ENCODE measurements at places on chromosomes 6 and 20. TPM values are rescaled to one million over a fixed set of nuclear protein-coding genes. Genes with fewer than 3 reads are reported as not detected.

GRCh38 chr20:55478724-55479450, 526.4 kb downstream of the CBLN4 start:
- DNase-seq = no peak
- H3K27ac ChIP-seq = no peak overlapping the region
- H3K4me3 ChIP-seq = no peak overlapping the region

The PRSS35 gene
- total RNA-seq = 3.9 TPM

GRCh38 chr6:163900570-163900969, 486.1 kb downstream of the QKI start:
- peak overlapping the region; percentile 85 for H3K27ac ChIP-seq
- H3K4me3 ChIP-seq = no peak overlapping the region
- H3K4me1 ChIP-seq = peaks cover 33% of the 10 kb centered on the region
- no peak for DNase-seq

GRCh38 chr6:169795196-169795595, 43.8 kb downstream of the ERMARD start:
- H3K27ac ChIP-seq = no peak overlapping the region
- no peak for DNase-seq
- peaks cover 28% of the 10 kb centered on the region for H3K4me1 ChIP-seq
- H3K4me3 ChIP-seq = no peak overlapping the region

DNA sequence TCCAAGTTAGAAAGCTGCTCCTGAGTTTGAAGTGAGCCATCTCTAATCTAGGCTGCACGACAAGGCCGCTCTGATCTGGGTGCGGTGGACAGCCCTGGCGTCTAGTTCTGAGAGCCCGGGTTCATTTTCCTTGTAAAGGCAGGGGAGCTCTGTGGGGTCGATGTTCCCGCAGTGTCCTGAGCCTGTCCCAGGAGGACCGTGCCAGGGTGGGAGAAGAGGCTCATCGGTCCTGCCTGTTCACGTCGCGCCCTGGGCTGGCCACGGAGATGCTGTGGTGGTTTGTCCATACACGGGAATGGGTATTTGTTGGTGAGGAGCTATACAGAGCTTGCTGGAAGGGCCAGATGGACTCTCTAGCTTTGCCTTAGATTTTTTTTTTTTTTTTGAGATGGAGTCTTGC, 27.0 kb downstream of the PSMG4 start:
- peaks cover 5% of the 10 kb centered on the region for H3K36me3 ChIP-seq
- H3K4me3 ChIP-seq = peak overlapping the region; percentile 35
- no peaks in the 10 kb centered on the region for H3K27me3 ChIP-seq

The EXOC2 gene
- total RNA-seq = 24.9 TPM

DNA sequence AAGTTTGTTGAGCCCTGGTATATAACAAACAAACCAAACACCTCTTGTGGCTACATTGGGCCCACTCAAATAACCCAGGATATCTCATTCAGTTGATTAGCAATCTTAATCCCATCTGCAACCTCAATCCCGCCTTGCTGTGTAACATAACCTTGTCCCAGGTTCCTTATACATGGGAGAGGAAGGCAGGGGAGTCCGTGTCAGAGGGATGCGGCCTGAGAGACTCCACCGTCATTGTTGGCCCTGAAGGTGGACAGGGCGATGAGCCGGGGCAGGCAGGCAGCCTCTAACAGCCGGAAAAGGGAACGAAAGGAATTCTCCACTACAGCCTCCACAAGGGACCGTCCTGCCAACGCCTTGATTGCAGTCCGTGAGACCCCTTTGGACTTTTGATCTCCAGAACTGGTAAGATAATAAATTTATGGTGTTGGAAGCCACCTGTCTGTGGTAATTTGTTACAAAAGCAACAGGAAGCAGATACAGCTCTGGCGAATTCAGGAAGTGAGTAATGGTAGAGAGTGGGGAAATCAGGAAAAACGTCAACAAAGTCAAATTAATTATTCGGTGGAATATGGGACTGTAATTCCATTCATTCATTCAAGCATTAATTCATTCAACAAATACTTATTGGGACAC, 124.5 kb upstream of the SALL4 start:
- no peak for DNase-seq
- no peaks in the 10 kb centered on the region for H3K36me3 ChIP-seq
- peaks cover 11% of the 10 kb centered on the region for H3K4me1 ChIP-seq
- H3K4me3 ChIP-seq = no peak overlapping the region

The NAPB gene
- total RNA-seq = 14.7 TPM

GRCh38 chr6:1381481-1382330, 7.7 kb upstream of the FOXF2 start:
- H3K4me1 ChIP-seq = peaks cover 3% of the 10 kb centered on the region
- H3K27me3 ChIP-seq = peaks cover 94% of the 10 kb centered on the region
- no peaks in the 10 kb centered on the region for H3K36me3 ChIP-seq
- peak overlapping the region; percentile 20 for H3K4me3 ChIP-seq

The SOBP gene
- 23.0 TPM for total RNA-seq

- no peak overlapping the region for H3K4me3 ChIP-seq
- DNase-seq = no peak
- peaks cover 22% of the 10 kb centered on the region for H3K36me3 ChIP-seq
- H3K27me3 ChIP-seq = no peaks in the 10 kb centered on the region
- H3K4me1 ChIP-seq = no peaks in the 10 kb centered on the region
These were observed 144.4 kb downstream of the UBE3D start for GRCh38 chr6:82921258-82921657.

DNA sequence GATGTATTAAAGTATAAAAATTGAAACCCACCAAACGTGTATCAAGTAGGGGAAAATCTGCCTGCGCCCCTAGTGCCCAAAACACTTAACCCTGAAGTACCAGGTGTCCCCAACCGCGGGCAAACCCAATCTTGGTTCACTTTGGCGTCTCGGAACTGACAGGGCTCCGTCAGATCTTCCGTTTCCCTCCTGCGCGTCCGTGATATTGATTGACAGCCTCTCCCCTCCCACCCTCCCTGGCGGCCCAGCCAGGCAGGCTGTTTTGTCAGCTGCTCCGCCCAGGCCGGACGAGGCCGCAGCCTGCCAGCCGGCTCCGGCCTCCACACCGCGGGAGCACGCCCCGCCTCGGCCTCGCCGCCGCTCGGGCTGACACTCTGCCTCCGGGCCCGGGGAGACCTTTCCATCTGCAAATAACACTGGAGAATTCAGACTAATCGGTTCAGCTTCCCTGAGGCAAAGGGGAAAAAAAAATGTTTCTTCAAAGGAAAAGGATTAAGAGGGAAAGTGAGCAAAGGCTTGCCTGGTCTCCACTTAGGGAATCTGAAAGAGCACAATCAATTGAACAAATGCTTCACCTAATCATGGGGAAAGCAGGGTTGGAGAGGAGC, 234.9 kb upstream of the MCHR2 start:
- DNase-seq = peak; percentile 69
- peaks cover 10% of the 10 kb centered on the region for H3K27me3 ChIP-seq

The GRM4 gene
- total RNA-seq = not detected

- H3K36me3 ChIP-seq = no peaks in the 10 kb centered on the region
- H3K27ac ChIP-seq = no peak overlapping the region
- H3K4me3 ChIP-seq = no peak overlapping the region
- DNase-seq = no peak
- H3K27me3 ChIP-seq = peaks cover 30% of the 10 kb centered on the region
- peaks cover 5% of the 10 kb centered on the region for H3K4me1 ChIP-seq
These were observed 113.8 kb upstream of the MAFB start for GRCh38 chr20:40802886-40803285.

DNA sequence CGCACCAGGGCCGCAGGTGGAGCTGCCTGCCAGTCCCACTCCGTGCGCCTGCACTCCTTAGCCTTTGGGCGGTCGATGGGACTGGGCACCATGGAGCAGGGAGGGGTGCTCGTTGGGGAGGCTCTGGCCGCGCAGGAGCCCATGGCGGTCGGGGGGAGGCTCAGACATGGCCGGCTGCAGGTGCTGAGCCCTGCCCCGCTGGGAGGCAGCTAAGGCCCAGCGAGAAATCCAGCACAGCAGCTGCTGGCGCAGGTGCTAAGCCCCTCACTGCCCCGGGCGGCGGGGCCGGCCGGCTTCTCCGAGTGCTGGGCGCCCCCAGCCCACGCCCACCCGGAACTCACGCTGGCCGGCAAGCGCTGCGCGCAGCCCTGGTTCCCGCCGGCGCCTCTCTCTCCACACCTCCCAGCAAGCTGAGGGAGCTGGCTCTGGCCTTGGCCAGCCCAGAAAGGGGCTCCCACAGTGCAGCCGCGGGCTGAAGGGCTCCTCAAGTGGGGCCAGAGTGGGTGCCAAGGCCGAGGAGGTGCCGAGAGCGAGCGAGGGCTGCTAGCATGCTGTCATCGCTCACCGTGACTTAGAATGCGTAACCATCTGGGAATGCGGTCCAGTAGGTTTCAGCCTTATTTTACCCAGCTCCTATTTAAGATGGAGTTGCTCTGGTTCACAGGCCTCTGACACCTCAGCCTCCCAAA, 77.3 kb downstream of the C6orf52 start:
- no peak overlapping the region for H3K4me3 ChIP-seq
- no peaks in the 10 kb centered on the region for H3K27me3 ChIP-seq
- H3K4me1 ChIP-seq = no peaks in the 10 kb centered on the region

DNA sequence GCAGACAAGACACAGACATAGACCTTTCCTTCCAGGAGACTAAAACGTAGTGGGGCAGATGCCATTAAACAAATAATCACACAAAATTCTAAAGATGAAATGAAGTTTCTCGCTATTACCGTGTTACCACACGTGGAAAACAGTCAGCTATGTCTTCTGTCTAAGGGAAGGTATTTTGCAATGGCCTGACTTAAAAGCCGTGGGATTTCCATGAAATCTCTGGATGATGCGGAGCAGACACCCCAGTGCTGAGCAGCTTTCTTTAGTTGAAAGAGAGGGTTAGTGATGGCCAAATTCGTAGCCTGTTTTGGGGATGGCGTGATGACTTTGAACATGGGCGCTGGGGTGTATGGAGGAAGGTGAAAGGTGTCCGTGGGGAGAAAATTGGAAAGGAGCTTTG, 281.8 kb downstream of the NRN1 start:
- DNase-seq = no peak
- peaks cover 21% of the 10 kb centered on the region for H3K4me1 ChIP-seq
- H3K27me3 ChIP-seq = no peaks in the 10 kb centered on the region
- no peak overlapping the region for H3K4me3 ChIP-seq

GRCh38 chr20:20225325-20226043, 142.4 kb upstream of the INSM1 start:
- H3K4me1 ChIP-seq = peaks cover 12% of the 10 kb centered on the region
- DNase-seq = no peak
- H3K27ac ChIP-seq = no peak overlapping the region

The LZTS3 gene
- total RNA-seq = 11.0 TPM

DNA sequence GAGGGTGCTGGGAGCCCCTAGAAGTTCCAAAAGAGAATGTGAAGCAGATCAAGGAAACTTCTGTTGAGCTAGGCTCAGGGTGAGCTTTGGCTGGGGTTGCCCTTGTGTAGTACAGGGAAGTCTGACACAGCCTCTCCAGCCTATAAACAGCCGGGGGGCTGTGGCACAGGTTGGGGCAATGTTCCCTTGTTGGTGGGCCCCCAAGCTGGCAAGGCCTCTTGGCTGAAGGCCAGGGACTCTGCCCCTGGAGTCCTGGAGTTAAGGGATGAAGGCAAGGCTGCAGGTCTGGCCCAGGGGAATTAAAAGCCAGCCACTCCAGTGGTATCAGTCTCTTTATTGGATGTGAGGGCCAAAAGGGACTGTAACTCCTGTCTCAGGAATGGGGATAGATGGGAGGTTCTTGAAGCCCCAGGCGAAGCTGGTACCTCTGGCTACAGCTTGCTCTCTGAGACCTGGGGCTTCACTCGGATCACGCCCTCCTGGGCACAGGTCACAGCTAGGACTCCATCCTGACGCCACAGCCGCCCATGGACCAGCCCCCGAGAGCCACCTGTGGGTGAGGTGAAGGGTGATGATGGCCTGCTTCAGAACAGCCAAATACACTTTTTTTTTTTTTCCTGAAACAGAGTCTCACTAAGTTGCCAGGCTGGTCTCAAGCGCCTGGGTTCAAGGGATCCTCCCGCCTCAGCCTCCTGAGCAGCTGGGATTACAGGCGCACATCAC, 8.0 kb downstream of the SNX21 start:
- DNase-seq = no peak
- H3K36me3 ChIP-seq = peaks cover 3% of the 10 kb centered on the region
- no peaks in the 10 kb centered on the region for H3K4me1 ChIP-seq
- H3K27ac ChIP-seq = no peak overlapping the region
- no peak overlapping the region for H3K4me3 ChIP-seq
- no peaks in the 10 kb centered on the region for H3K27me3 ChIP-seq

- peaks cover 5% of the 10 kb centered on the region for H3K36me3 ChIP-seq
- H3K4me3 ChIP-seq = no peak overlapping the region
- H3K27ac ChIP-seq = peak overlapping the region; percentile 76
- H3K4me1 ChIP-seq = peaks cover 14% of the 10 kb centered on the region
These were observed 24.7 kb upstream of the HDAC2 start for GRCh38 chr6:113995634-113996033.

The CD24 gene
- 352 TPM for total RNA-seq
